ENCODE measurements at places on chromosomes 6 and 20.

- DNase-seq, result no peak
Observed at GRCh38 chr6:52574709-52575501, 2.0 kb downstream of the TRAM2 start.

GRCh38 chr20:46694484-46694883 lies 5.2 kb upstream of the TP53RK start:
- DNase-seq, result no peak

GRCh38 chr6:117072781-117073180 lies 192.6 kb upstream of the VGLL2 start:
- DNase-seq, result no peak

DNA sequence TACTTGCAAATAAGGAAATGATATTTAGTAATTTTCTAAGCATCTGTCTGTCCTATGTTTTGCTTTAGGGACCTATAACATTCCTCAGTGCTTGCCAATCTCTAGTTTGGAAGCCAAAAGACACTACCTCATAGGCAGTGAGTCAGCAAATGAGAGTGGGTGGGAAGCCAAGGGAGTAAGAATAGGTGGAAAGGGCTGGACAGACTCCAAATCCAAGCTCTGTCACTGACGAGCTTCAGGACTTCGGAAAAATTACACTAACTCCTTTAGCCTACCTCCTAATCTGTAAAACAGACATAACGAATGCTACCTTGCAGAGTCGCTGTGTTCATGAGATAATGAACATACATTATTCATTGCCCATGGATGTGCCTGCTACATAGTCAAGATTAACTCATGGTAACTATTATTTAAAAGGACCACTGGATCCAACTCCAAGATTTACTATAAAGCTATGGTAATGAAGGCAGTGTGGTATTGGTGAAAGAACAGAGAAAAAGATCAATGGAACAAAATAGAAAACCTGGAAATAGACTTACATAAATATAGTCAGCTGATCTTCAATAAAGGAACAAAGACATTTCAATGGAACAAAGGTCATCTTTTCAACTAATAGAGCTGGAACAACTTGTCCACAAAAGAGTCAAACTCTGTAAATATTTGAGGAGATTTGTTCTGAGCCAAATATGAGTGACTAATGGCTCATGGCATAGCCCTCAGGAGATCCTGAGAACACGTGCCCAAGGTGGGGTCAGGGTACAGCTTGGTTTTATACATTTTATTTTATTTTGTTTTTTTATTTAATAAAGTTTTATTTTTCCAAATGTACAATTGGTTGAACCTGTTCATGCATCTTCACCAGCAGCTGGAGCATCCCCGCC lies 64.1 kb downstream of the FAM50B start:
- no peak for DNase-seq

DNA sequence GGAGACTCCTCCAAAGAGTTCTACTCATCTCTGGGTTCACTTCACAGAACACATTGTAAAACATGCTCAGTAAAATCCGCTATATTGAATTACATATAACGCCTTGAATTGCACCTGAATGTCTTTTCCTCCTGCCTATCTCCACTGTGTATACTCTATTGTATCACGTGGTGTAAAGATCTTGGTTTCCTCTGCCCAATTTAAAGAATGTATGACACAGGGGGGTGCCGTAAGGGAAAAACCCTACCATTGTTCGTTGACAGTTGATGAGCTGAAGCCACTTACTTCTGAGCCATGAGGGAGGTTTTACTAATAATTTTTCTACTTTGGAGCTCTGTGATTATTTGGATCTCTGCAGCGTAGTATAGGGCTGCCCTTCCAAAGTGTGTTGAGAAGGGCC lies 6.0 kb downstream of the ASF1A start:
- DNase-seq, result no peak

DNA sequence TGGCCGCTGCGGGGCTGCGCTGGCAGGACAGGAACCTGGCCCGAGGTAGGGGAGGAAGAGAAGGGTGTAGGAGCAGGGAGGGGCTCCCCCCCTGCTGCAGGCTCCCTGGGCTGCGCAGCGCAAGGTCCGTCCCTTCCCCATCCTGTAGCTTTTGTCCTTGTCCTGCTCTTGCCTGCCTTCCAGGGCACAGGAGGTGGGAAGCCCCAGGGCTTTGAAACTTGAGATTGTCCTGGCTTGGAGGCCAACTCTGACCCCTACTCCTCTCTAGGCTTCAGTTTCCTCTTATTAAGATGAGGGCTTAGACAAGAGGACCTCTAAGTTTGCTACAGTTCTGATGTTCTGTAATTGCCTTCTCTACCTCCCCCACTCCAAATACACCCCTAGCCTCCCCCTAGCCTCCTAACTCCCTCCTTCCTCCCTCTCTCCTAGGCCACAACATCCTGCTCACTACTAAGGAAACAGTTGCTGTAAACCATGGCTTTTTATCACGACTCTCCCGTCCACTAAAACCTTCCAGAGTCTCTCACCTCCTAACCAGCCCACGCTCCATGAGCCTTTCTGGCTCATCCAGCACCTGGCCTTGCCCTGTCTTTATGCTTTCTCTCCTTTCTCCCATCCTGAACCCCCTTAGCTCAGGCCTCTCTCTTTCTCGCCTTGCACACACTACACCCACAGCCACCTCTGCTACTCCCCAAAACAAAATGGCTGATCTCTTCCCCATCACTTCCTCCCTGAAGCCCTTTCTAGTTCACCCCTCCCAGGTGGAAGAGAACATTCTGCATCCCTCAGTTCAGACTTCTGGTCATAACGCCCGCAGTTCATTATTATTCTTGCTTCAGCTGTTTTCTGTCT lies 10.2 kb downstream of the UNC5CL start:
- DNase-seq, result no peak

DNA sequence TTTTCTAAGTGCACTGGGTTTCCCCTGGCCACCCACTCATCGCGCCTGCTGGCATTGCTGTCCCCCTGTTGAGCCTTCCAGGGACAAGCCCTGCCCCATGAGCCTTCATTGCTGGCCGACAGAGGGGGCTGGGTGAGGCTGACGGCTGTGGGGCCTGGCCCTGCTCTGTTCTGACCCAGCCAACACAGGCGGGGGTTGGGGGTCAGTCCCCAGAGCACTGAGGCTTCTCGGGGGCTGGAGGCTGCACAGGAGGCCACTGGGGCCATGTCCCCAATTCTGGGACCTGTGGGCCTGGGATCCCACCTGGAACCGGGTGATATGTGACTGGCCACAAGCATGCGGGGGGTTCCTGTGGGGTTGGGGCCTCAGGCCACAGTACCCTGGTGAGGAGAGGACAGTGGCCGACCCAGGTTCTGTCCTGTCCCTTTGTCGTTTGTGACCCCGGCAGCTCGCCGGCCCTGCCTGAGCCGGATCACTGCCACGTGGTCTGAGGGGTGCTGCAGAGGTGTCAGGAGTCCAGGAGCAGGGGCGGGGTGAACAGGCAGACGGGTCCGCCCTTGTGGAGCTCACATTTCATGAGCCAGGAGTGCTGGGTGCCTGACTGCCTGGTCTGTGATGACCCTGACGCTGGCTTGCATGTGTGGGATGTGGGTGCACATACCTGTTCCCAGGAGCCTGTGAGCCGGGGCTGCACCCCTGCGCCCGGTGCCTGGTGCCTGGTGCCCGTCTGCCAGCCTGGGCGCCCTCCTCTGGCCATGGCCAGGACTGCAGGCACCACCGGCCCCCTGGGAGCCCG lies 2.1 kb upstream of the COL20A1 start:
- no peak for DNase-seq

- no peak for DNase-seq
Observed at GRCh38 chr20:5753814-5754213, 3.6 kb downstream of the SHLD1 start.

DNA sequence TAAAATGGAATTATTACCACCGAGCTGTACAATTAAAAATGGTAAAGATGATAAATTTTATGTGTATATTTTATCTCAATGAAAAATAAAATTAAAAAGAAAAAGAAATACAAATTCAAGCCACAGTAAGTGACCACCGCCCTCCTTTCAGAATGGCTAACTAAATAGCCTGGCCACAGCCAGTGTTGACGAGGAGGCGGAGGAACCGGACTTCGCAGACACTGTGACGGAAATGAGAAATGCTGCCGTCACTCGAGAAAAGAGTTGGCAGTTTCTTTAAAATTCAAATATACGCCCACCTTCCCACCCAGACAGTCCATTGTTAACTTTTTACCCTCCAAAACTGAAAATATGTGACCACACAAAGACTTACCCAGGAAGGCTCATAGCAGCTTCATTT lies 50.0 kb downstream of the FOXF2 start:
- no peak for DNase-seq

GRCh38 chr6:154206141-154206540 lies 150.5 kb downstream of the IPCEF1 start:
- no peak for DNase-seq

GRCh38 chr6:57172136-57173055 lies at the start of gene BAG2:
Gene BAG2 (plus strand): TSS chr6:57172326. CDS start chr6:57172698, 372 bp downstream.
- DNase-seq, result peak; percentile 37

GRCh38 chr6:87154993-87155841 lies at the start of gene ZNF292:
Gene ZNF292 (plus strand): TSS chr6:87155565. CDS start chr6:87155592, 27 bp downstream.
- DNase-seq, result peak; percentile 94

GRCh38 chr20:5510446-5510845 lies 193.7 kb upstream of the PROKR2 start:
- DNase-seq, result no peak

DNA sequence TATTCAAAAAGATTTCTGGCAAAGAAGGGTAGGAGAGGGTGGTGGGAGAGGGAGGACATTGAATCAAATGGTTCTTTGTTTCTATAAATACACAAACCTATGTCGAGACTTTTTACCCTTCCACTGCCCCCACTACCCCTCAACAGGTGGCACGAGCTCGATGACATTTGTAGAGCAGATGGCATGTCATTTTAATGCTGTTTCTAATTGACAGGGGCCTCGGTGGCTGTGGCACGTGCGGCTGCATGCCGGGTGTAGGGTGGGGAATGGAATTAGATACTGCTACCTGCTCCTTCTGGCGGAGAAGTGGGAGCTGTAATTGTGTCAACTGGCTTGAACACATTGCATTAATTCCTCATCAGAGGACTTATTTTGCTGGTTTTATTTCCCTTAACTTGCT lies 29.1 kb upstream of the SASH1 start:
- no peak for DNase-seq

DNA sequence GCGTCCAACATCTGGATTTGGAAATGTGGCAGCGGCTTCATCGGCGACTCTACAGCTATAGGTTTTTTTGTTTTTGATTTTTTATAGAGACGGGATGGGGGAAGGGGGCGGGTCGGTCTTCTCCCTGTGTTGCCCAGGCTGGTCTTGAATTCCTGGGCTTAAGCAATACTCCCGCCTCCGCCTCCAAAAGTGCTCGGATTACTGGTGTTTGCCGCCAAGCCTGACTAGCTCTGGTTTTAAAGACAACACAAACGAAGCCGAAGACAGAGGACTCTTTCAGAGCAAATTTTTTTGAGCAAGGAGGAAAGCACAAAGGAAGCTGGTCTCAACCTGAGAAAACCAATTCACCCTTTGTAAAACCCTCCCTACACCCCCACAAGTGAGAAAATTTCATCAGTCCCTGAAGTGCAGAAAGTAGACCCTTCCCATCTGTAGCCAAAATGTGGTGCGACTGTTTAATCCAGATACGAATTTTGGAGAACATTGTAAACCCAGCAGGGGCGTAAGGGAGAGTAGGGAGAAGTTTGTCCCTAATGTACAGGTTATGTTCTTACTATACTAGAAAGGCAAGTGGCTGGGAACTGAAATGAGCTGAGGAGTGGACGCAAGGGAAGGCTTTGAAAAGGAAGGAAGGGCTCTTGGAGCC lies 185.9 kb downstream of the TRIM27 start:
- no peak for DNase-seq

GRCh38 chr6:2733324-2733723 lies 17.4 kb downstream of the MYLK4 start:
- no peak for DNase-seq

DNA sequence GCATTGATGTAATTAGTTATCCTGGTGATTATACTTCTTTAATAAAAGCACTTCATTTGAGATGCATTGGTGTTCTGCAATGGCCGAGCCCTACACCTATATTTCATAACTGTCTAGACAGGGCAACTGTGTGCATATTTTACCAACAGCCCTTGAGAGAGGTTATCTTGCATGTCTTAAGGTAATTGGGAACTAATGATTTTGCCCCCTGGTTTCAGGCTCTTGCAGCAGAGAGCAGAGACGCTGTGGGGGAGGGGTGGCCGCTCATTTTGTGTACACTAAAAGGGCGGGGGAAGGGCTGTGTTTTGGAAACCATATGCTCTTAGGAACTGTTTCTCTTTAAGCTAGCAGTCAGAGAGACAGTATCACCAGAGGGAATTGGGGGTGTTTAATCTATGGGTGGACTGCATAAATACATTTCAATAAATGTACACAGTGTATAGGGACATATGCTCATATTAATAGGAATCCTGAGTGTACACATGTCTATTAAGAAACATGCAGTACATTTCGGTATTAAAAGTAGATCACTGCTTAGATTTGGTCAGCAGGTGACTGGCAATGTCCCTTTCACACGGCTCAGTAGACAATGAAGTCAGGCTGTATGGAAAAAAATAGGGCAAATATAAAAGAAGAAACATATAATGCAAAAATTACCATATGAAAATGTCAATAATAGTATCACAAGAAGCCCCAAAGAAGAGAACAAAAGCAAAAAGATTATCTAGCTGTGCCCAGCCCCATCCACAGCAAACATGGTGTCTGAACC lies 402.9 kb upstream of the CITED2 start:
- DNase-seq, result no peak

DNA sequence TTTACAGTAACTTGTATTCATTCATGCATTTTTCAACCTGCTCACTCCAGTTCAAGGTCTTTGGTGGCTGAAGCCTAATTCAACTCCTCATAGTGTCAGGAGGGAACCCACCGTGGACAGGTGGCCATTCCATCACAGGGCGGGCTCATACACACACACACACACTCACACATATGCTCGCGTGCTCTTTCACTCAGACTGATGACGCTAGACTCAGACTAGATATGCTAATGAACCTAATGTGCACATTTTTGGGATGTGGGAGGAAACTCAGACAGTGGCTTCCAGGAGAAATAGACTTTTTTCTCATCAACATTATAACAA lies 56.7 kb downstream of the TRIM27 start:
- DNase-seq, result no peak

DNA sequence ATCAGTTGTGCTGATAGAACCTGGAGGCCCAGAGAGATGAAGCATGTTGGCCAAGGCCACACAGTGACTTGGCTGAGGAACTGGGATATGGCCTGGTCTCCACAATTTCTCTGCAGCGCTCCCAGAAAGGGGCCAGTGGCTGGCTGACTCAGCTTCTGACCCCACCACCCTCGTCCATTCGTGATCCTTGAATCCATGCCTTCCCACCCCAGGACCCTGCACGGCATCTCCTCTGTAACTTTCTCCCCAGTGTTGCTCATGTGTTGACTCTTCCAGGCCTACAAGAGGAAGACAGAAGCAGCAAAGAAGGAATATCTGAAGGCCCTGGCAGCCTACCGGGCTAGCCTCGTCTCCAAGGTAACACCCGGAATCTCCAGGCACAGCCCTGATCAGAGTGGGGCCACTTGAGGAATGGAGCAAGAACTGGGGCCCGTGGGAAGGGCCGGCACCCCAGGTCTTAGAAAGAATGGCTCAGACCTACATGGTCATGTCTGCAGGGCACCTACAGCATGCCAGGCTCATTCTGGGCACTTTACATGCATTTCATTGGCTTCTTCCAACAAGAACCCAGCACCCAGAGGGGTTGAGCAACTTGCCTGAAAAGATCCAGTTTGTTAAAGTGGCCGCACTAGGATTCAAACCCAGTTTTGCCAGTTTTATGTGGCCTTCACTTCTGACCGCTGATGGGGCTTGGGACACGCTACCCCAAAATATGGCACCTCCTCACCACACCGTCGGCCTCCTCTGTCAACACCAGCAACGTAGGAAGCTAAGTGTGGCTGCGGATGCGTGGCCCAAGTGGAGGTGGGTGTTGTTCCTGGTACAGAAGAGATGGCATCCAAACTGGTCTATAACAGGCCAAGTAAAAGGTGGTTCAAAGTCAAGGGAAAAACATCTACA lies 122.2 kb downstream of the JPH2 start:
- no peak for DNase-seq
